ENCODE measurements at places on chromosomes 12 and 14.

- H3K27ac ChIP-seq, result no peak overlapping the region
- no peak overlapping the region for H3K4me3 ChIP-seq
- no peaks in the 10 kb centered on the region for H3K27me3 ChIP-seq
- no peaks in the 10 kb centered on the region for H3K4me1 ChIP-seq
- H3K36me3 ChIP-seq, result no peaks in the 10 kb centered on the region
- no peak for DNase-seq
These were observed 205.7 kb downstream of the DIO2 start for GRCh38 chr14:80005561-80005960.

DNA sequence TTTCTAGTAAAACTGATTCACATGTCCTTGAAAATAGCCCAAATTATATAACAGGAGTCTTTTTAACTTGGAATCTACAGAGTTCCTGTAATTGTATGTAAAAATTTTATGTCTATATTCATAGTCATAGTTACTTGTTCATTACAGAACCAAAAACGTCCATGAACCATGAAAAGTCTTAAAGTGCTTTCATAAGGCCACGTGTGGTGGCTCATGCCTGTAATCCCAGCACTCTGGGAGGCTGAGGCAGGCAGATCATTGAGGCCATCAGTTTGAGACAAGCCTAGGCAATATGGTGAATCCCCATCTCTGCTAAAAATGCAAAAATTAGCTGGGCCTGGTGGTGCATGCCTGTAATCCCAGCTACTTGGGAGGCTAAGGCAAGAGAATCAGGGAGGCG lies 48.4 kb downstream of the GALNT4 start:
- H3K36me3 ChIP-seq, result no peaks in the 10 kb centered on the region
- no peak overlapping the region for H3K4me3 ChIP-seq
- no peak for DNase-seq
- no peaks in the 10 kb centered on the region for H3K27me3 ChIP-seq
- H3K4me1 ChIP-seq, result peaks cover 6% of the 10 kb centered on the region

GRCh38 chr14:24425704-24426103 lies 3.8 kb downstream of the CBLN3 start:
- H3K4me1 ChIP-seq, result peaks cover 48% of the 10 kb centered on the region
- DNase-seq, result peak; percentile 83

DNA sequence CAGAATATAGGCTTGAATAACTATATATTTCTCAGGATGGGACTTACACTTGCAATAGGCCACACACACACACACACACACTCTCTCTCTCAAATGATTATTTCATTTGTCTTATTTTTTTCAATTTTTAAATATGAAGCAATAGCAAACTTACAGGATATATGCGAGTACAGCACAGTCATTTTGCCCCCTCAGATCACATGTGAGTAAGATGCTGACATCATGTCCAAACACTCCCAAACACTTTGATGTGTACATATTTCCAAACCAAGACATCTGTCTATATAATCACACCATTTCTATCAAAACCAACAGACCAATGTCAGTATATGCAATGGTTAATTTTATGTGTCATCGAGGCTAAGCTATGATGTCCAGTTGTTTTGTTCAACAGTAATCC lies 1535.9 kb upstream of the FLRT2 start:
- H3K4me1 ChIP-seq, result no peaks in the 10 kb centered on the region
- no peak overlapping the region for H3K27ac ChIP-seq
- H3K4me3 ChIP-seq, result no peak overlapping the region
- H3K27me3 ChIP-seq, result no peaks in the 10 kb centered on the region
- H3K36me3 ChIP-seq, result no peaks in the 10 kb centered on the region
- DNase-seq, result no peak

- no peak for DNase-seq
- H3K27me3 ChIP-seq, result no peaks in the 10 kb centered on the region
- H3K4me3 ChIP-seq, result no peak overlapping the region
- H3K27ac ChIP-seq, result no peak overlapping the region
- no peaks in the 10 kb centered on the region for H3K4me1 ChIP-seq
- H3K36me3 ChIP-seq, result no peaks in the 10 kb centered on the region
These were observed 35.3 kb upstream of the DYNC1H1 start for GRCh38 chr14:101929096-101929495.

DNA sequence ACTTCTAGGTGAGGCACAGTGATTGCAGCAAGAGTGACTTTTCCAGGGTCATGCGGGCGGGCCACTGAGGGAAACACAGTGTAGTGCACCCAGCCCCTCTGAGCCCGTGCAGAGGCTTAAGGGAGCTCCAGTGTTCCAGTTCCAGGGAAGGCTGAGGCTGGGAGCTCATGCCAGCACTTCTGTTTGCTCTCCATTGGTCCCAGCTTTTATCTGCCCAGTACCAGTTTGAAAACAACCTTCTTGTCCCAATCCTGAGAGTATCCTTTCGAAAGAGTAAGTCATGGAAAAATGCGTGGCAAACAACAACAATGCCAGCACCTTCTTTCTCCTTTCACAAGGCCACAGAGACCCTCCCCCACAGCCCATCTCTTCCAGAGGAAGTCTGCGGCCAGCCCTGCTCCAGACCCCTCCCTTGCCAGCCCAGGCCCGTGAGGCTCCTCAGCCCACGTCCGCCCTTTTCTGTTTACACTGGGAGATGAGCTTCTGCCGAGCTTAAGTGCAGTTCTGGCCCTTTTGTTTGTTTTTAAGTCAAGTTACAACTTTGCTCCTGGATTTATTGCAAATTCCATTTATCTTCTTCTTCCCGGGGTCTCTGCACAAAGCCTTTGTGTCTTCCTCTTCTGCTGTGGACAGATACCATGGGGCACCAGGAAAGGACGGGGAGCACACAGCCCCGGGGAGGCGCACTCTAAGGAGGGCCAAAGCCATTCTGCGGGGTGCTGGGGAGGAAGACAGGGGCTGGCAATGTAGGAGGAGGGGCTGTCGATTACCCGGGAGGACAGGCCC lies 185.6 kb downstream of the ZFP36L1 start:
- H3K27me3 ChIP-seq, result no peaks in the 10 kb centered on the region
- no peak overlapping the region for H3K4me3 ChIP-seq
- no peaks in the 10 kb centered on the region for H3K4me1 ChIP-seq
- DNase-seq, result peak; percentile 37
- H3K36me3 ChIP-seq, result no peaks in the 10 kb centered on the region
- H3K27ac ChIP-seq, result no peak overlapping the region

- H3K27ac ChIP-seq, result no peak overlapping the region
- peaks cover 16% of the 10 kb centered on the region for H3K4me1 ChIP-seq
- no peak for DNase-seq
- H3K4me3 ChIP-seq, result no peak overlapping the region
- H3K27me3 ChIP-seq, result no peaks in the 10 kb centered on the region
These were observed 1.1 kb upstream of the IRF9 start for GRCh38 chr14:24159777-24160498.

DNA sequence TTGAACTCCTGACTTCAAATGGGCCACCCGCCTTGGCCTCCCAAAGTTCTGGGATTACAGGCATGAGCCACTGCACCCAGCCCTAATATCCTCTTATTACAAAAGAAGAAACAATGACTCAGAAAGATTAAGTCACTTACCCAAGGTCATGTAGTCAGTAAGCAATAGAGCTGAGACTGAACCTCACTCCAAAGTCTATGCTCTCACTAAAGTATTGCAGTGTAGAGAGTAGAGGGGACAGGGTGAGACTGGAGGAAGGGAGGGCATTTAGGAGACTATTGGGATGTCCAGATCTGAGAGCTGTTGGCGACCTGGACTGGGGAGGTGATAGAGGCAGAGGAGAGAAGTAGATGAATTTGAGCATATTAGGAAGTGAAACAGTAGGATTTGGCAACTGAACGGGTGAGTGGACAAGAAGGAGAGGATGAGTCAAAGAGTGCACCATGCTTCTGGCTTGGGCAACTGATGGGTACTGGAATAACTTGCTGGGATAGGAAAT lies 11.8 kb downstream of the P2RX7 start:
- H3K27ac ChIP-seq, result no peak overlapping the region
- no peaks in the 10 kb centered on the region for H3K36me3 ChIP-seq
- peaks cover 10% of the 10 kb centered on the region for H3K4me1 ChIP-seq
- no peak overlapping the region for H3K4me3 ChIP-seq

GRCh38 chr12:111386885-111387284 lies 18.0 kb upstream of the PHETA1 start:
- H3K27me3 ChIP-seq, result peaks cover 3% of the 10 kb centered on the region
- peak; percentile 20 for DNase-seq
- H3K4me3 ChIP-seq, result no peak overlapping the region
- H3K36me3 ChIP-seq, result no peaks in the 10 kb centered on the region
- no peak overlapping the region for H3K27ac ChIP-seq

DNA sequence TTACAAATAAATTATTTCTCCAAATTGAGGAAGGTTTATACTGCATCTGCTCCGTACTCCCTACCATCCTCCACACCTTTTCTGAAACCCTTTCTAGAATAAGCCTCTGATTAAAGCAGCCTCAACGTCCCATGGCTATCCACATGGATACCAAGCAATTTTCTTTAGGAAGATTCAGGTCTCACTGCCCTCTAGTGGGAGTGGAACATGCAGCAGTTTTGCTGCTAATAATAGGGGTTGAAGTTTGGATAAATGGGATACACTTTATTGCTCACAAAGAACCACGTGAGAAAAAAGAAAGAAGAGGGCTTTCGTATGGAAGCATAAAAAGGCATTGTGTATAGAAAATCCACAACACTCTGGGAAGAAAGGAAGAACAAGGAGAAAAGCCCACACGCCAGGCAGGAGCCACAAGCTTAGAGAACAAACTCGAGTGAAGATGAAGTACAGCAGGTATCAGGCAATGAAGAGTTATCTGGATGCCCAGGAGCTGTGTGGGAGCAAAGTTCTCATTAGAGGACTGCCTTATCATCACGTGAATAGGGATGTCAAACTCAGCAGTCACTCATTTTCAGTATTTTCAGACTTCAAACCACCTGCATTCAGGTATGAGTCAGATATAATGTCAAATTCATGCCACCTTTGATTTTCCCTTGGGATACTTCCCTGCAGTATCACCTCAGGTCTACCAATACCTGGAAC lies 45.8 kb downstream of the CCER1 start:
- peak; percentile 67 for DNase-seq
- no peak overlapping the region for H3K27ac ChIP-seq
- no peaks in the 10 kb centered on the region for H3K27me3 ChIP-seq
- H3K4me3 ChIP-seq, result no peak overlapping the region

DNA sequence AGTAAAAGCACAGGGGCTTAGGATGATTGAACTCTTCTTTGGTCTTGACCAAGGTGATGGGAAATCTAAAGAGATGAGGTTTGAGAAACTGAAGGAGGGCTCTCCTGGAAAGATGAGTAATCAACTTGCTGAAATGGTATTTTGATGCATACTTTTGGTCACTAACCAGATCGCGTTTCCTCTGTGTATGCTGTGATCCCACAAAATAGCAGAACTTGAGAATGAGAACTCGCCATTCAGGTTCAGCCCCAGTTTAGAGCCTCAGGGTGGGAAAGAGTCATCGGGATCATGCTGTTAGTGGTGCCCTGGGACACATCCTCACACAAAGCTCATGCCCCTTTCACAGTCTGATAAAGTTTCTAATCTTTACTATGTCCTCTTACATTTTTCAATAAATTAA lies 488.8 kb downstream of the ETNK1 start:
- H3K27me3 ChIP-seq, result no peaks in the 10 kb centered on the region
- DNase-seq, result no peak
- H3K4me1 ChIP-seq, result peaks cover 11% of the 10 kb centered on the region

DNA sequence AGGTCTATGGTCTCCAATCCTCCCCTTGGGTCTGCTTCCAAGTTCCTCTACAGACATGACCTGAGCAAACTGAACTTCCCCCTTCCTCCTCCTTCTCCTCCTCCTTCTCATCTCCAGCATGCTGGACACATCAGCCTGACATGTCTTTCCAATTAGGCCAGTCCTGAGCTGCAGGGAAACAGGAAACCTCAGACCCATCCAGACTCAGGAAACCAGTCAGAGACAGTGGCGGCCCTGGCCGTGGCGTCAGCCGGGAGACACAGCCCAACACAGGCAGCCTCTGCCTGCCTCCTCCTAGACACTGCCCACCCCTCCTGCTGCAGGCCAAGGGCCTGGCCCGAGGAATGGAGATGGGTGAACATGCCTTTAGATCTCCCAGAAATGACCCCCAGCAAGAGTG lies 468.8 kb downstream of the BCL11B start:
- no peaks in the 10 kb centered on the region for H3K27me3 ChIP-seq
- no peak for DNase-seq
- H3K4me3 ChIP-seq, result no peak overlapping the region
- H3K4me1 ChIP-seq, result no peaks in the 10 kb centered on the region

- peaks cover 15% of the 10 kb centered on the region for H3K4me1 ChIP-seq
- no peak for DNase-seq
- no peak overlapping the region for H3K27ac ChIP-seq
- H3K27me3 ChIP-seq, result no peaks in the 10 kb centered on the region
- H3K36me3 ChIP-seq, result peaks cover 6% of the 10 kb centered on the region
These were observed 121.6 kb downstream of the NCOR2 start for GRCh38 chr12:124445826-124446225.

DNA sequence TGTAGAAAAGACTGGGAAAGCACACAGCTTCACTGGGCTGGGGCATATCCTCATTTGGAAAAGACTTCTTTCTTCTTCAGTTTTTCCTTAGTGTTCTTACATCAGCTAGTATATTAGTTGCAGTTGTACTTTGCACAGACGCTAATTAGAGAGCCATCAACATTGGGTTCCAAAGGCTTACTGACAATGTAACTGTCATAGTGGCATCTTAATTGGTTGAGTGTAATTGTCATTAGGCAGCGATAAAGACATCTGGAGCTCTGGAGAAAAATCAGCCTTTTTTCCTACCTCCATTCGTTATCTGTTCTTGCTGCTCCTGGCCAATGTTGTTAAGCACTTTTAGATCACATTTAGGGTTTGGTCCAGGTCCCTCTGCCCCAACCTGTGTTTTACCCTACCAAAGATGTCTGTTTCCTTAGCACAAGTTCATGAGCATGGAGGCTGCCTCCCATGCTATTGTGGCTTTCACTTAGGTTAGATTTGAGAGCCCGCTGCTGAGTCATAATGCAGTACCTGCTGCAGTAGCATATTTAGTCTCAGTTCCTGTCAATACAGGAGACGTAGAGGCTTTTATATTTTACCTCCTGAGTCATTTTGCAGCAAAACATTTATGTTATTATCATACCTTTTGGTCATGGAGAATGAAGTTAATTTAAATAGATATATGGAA lies 49.2 kb downstream of the FBXW8 start:
- H3K27ac ChIP-seq, result no peak overlapping the region
- H3K27me3 ChIP-seq, result no peaks in the 10 kb centered on the region
- peaks cover 2% of the 10 kb centered on the region for H3K36me3 ChIP-seq

DNA sequence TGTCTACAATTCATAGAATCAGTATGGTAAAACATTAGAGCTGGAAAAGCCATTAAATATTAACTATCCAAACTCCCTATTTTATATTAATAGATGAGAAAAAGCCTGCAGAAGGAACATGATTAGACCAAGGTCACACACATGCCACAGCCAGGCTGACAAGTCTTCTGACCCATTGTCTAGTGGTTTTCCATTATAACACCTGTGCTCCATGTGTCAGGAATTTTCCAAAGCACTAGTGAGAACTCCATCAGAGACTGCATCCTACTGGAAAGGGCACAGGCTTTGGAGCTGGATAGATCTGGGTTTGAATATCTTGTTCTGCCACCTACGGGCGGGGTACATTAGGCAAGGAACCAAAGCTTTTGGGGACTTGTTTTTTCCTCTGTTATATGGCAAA lies 325.5 kb downstream of the RAD51B start:
- no peak overlapping the region for H3K4me3 ChIP-seq
- peaks cover 32% of the 10 kb centered on the region for H3K4me1 ChIP-seq
- no peaks in the 10 kb centered on the region for H3K36me3 ChIP-seq

- no peak overlapping the region for H3K27ac ChIP-seq
- H3K36me3 ChIP-seq, result no peaks in the 10 kb centered on the region
- H3K4me3 ChIP-seq, result no peak overlapping the region
- H3K4me1 ChIP-seq, result no peaks in the 10 kb centered on the region
- no peaks in the 10 kb centered on the region for H3K27me3 ChIP-seq
These were observed 33.5 kb upstream of the ATP2A2 start for GRCh38 chr12:110247340-110248095.

- no peaks in the 10 kb centered on the region for H3K27me3 ChIP-seq
- H3K36me3 ChIP-seq, result no peaks in the 10 kb centered on the region
- H3K27ac ChIP-seq, result no peak overlapping the region
- H3K4me1 ChIP-seq, result no peaks in the 10 kb centered on the region
These were observed 1028.9 kb upstream of the TMEM132C start for GRCh38 chr12:127238107-127238506.
